ENCODE measurements at places on chromosomes 1 and 21.

- no peak for DNase-seq
Measured at GRCh38 chr1:29920316-29920715, 684.0 kb downstream of the PTPRU start.

GRCh38 chr1:67532452-67533216, 102.4 kb upstream of the SERBP1 start:
- peak; percentile 26 for DNase-seq

- no peak for DNase-seq
Measured at GRCh38 chr1:180310095-180310494, 80.0 kb downstream of the LHX4 start.

DNA sequence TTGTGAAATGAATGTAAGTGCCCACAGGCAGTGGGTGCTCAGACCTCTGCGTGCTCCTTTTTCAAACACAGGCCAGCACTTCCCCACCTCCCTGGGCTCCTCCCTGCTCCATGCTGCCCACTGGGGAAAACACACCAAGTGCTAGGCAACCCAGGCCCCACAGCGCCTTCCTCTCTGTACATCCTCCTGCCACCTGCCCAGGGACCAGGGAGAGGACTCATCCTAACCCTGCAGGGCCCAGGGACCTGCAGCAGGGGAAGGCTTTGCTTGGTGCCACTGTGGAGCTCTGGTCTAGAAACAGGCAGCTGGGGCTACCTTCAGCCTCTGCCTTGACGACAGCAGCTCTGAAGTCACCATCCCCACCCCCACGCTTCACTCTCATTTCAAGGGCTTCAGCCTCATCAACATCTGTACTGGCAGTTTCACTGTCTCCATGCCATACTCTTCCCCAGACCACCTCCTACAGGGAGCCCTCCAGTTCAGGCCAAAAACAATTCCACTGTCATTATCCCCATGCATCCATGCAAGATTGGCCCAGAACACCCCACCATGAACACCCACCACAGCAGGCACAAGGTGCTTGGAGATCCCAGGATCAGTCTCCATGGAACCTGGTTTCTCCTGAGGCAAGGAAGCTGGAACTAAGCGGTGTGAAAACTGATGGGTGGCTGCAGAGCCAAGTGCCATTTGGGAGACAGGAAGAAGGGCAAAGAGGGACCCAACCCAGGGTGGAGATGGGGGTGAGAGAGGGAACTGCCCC, 1.1 kb downstream of the IGSF8 start:
- DNase-seq = no peak

DNA sequence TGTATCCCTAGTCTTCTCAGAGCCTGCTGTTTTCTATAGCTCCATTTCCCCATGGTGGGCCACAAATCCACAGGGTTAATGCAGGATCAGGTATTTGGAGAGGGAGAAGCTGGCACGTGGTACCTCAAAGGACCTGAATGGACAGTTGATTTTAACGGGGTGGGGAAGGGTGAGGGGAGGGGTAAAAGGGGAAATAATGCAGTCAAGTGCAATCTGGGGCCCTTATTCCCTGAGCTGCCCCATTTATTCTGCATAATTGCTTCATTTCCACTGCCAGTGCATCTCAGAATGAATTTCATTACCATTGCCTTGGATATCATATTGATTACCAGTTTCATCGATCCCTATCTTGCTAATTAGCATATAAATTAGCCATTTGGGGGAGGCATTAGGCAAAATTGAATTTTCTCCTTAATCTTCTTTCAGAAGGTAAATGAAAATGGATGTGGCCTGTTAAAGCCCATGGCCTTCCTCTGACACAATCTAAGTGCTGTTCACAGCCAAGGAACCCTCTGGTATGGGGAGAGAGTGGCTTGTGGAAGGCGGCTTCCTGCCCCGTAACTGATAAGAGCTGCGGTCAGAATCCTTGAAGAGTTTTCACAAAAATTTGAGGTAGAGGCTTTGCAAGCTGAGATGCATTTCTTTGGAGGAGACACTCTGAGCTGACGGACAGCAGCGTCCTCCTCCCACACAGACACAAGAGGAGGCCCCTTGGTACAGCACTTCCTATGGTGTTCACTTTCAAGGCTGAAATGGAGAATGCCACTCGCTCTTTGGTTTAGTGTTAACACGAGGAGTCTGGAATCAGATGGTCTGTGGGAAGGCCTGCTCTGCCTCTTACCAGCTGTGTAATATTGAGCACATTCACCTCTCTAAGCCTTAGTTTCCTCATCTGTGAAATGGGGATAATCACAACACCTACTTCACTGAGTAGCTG, 34.4 kb downstream of the PHC2 start:
- DNase-seq = no peak

DNA sequence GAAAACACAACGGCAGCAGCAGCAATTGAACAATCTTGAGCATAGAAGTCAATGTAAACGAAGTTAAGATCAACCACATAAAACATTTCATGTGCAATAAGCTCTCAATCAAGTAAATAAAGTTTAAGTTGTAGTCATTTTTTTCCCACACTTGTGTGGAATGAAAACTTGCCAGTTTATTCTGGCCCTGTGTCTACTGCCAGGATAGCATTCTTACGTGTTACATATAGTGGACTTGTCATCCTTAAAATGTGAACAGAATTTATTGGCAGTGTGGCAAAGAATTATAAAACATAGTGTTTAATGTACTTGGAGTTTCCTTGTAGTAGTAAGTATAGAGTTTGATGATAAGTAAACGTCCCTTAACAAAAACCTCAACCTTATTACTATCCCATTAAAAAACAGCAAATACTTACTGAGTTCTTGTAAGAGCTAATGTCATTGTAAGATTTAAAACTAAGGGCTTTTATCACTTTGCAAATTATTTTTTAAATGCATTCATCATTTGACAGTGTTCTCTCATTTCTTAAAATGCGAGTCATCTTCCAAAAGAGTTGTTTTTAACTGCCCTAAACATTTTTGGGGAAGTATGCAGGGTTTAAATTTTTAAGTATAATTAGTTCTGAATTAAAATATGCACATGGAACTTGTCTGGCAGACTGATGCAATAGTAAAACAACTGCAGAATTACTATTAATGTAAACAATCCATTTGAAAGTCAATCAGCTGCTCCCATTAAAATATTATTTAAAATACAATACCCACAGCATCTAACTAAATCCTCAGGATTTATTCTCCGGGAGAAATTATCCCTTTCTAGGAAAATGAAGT, 7.9 kb downstream of the COX20 start:
- no peak for DNase-seq

- DNase-seq = no peak
Measured at GRCh38 chr1:20063861-20064292, 6.1 kb upstream of the PLA2G5 start.

- DNase-seq = no peak
Measured at GRCh38 chr1:2971609-2972008, 49.7 kb upstream of the ACTRT2 start.

DNA sequence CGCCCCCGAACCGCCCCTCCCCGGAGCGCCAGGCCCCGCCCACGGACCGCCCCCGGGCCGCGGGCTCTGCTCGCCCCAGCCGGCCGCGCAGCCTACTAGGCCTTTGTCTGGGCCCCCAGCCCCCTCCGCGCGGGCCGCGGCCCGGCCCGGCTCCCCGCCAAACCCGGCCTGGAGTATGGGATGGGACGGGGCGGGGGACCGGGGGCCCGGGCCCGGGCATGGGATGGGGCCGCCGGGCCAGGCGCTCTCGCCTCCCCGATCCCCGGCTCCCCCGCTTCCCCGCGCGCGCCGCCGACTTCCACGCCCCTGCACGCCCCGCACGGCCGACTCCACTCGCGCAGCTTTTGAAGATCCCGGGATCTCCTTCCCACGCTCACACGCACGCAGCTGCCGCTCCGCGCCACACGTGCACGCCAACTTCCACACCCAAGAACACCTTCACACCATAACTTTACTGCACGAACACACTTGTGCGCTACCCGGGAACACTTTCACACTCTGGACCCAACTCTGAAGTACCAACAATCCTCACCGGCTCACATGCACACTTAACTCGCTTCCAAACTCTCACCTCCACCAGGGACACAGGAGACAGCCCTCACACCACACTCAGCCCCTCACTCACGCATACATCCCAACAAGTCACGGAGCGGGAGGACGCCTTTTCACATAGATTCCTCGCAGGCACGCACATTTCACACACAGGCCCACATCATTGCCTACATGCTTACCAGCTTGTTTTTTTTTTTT, 437 bp upstream of the HSPG2 start:
- DNase-seq = peak; percentile 58

DNA sequence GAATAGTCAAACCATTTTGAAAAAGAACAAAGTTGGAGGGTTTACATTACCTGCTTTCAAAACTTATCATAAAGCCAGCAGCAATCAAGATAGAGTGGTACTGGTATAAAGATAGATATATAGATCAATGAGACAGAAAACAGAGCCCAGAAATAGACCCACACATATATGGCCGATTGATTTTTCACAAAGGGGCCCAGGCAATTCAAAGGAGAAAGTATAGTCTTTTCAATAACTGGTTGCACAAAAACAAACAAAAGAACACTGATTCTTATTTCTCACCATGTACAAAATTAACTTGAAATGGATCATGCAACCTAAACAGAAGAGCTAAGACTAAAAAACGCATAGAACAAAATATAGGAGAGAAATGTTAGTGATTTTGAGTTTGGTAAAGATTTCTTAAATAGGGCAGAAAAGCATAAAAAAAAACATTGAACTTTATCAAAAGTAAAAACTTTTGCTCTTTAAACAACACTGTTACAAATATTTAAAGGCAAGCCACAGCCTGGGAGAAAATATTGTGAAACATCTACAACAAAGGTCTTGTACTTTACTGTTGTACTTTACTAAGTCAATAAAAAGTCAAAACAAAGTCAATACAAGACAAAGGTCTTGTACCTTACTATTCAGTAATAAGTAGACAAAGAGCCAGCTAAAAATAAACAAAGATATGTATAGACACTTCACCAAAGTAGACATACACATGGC, 50.2 kb downstream of the ST3GAL3 start:
- no peak for DNase-seq

DNA sequence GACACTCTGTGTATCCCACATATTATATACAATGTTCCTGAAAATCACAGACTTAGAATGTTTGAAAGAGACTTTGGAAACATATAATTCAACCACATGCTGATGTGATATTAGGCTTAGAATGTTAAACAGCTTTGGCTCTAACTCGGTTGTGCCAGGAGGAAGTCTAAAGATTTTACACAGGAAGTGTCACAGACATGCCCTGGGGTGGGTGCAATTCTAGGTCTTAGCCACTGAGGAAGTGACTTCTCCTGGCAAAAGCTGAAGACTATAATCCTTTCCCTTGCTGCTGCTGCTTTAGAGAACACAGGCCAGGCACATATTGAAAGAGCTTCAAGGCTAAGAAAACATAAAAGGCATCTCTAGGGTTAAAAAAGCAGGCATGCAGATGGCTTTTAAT, 51.0 kb downstream of the RPL5 start:
- peak; percentile 71 for DNase-seq

DNA sequence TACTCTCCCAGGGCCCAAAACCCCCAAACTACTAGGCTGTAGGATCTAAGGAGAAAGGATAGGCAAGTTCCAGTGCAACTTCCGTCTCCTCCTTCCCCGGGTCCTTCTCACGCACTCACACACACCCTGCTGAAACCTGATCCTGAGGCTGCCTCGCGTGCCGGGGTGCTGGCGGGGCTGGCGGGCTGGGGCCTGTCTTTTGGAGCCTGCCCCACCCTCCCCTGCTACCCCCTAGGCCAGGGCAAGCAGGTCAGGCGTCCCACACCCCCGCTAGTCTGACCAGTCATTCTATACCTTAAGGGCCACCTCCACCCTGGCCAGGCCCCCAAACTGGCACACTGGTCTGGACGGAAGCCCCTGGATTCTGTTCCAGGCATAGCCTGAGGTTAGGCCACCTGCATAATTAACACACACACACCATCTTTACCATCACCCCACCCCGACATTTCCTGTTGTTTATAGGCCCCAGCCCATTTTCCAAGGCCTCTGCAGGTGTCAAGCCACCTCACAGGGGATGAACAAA, 48.3 kb upstream of the ARTN start:
- no peak for DNase-seq

- no peak for DNase-seq
Measured at GRCh38 chr1:54047384-54048305, 5.4 kb downstream of the TMEM59 start.

DNA sequence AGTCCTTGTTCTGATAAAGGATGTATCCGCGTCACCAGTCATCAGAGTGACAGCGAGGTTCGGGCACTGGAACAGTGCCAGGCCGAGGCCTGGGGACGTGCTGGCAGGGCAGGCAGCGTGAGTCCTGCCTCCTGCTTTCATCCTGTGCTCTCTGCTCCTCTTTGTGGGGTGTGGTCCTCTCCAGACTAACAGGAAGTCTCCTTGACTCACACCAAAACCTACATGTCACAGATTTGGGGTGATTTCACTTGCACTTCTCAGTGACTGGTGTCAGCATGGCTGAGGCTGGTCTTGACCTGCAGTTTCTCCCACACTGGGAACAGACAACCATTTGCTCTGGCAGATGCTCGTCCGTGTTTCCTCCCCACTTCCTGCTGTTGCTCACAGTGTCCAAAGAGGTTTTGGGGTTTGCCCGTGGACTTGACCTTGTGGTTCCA, 8.8 kb upstream of the NLRP3 start:
- DNase-seq = peak; percentile 82

- DNase-seq = peak; percentile 78
Measured at GRCh38 chr1:84781946-84782771, 91.9 kb upstream of the SSX2IP start.

- no peak for DNase-seq
Measured at GRCh38 chr1:203447151-203447550, 28.5 kb upstream of the PRELP start.

GRCh38 chr1:169872906-169873305, 20.8 kb downstream of the SCYL3 start:
- DNase-seq = no peak

DNA sequence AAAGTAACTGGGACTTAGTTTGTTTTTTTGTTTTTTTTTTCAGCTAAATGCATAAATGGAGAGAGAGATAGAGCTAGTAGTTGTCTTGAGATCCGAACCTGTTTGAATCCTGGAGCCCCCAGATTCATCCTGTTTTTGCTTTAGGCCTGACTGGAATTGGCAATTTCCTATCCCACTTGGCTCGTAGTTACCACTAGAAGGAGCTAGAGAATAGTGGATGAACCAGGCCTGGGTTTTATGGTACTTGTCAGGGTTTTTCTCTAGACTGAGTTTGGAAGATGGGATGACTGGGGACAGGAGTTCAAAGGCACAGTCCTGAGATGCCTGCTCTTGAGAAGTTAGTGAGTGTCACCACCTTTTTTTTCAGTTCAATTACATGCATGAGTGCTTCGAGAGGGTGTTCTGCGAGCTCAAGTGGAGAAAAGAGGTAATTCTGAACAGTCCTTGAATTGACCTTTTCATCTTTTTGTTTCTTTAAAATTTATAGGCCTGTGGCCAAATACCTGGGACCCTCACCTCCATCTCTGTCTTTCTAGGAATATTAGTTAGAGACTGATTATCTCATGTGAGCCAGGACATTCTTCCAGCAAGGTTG, 23.4 kb downstream of the CELF3 start:
- DNase-seq = no peak

- no peak for DNase-seq
Measured at GRCh38 chr1:212607913-212608391, 609 bp upstream of the ATF3 start.

- DNase-seq = peak; percentile 26
Measured at GRCh38 chr1:234970731-234971476, 157.7 kb downstream of the TOMM20 start.
